Left colon (tissue), 2 donors: ENCODE measurements at places on chromosomes 3 and 15.

DNA sequence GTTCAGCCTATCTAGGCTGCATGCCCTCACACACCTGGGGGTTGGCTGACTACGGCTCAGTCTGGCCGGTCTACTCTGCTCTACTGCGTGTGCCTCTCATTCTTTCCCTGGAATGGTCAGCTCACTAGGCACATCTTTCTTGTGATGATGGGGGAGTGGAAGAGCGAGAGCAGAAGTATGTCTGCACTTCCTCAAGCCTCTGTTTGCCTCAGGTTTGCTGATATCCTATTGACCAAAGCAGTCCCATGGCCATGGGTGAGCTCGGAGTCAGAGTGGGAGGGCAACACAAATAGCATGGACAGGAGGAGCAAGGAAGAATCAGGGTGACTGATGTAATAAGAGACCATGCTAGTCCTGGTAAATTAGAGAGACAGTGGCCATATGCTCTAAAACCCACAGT, 167.9 kb upstream of the PRICKLE2 start:
- no peak for DNase-seq

DNA sequence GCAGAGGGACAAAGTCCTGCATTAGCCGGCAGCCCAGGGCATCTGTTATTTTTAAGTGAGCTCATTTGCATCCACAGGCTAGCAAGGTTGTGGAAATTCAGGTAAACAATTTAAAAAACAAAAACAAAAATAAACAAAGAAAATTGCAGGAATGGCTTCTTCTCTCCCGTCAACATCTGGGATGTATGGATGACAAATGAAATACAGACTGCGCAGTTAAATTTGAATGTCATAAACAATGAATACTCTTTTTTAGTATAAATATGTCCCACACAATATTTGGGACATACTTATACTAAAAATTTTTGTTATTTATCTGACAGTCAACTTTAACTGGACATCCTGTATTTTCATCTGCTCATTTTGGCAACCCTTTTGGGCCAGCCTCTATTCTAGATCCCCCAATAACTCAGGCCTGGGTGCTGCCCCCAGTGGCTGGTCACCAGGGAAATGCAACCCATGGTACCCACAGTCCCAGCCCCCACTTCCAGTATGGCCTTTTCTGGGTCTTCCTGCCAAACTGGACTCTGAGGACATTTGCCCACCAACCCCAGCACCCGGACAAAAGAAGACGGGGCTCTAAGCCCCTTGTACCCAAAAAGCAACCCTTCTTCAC, 12.7 kb downstream of the GRM2 start:
- no peak for DNase-seq

- no peak for DNase-seq
Measured at GRCh38 chr15:98690272-98690950, 42.1 kb downstream of the IGF1R start.

GRCh38 chr3:26997226-26997625, 372.0 kb downstream of the NEK10 start:
- no peak for DNase-seq

DNA sequence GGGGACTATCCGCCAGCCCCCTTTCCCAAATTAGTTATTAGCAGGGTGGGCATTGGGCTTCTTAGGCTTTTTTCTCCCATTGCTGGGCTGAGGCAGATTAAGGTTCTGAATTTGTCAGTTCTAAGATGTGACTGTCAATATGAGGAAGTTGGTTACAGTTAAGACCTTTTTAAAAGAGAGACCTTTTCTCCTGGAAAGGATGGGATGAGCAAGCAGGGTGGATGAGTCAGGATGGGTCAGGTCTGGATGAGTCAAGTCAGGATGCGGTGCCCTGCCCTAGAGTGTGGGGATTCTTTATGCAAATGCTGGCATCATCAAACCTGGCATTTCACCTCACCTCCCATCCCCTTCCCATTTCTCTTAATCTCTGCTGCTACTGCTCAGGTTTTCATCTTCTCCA, 1.9 kb downstream of the AEN start:
- no peak for DNase-seq

GRCh38 chr15:85986741-85987140, 92.9 kb upstream of the AGBL1 start:
- DNase-seq: no peak

- no peak for DNase-seq
Measured at GRCh38 chr3:136270179-136270578, 20.0 kb downstream of the PCCB start.

GRCh38 chr15:31062310-31062847, 39.1 kb downstream of the TRPM1 start:
- DNase-seq: no peak

GRCh38 chr3:171417813-171418212, 42.4 kb downstream of the TNIK start:
- no peak for DNase-seq

GRCh38 chr15:40115670-40116093, 7.0 kb upstream of the BMF start:
- DNase-seq: peak; percentile 68

DNA sequence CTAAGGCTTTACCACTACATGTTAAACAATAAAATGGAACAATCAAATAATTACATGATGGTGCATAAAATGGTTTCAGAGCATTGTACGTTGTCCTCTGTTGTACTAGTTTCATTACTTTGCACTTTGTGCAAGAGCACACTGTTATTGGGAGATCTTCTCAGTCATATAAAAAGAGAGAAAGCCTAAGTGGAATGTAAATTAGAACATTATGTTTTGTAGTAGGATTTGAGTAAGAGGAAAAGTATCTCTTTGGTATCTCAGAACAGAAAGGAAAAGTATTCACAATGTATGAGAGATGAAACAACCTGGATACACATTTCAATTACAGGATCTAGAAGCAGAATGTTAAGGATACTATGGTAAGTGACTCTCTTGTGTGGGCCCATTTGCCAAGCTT, 26.9 kb upstream of the PLSCR2 start:
- no peak for DNase-seq

DNA sequence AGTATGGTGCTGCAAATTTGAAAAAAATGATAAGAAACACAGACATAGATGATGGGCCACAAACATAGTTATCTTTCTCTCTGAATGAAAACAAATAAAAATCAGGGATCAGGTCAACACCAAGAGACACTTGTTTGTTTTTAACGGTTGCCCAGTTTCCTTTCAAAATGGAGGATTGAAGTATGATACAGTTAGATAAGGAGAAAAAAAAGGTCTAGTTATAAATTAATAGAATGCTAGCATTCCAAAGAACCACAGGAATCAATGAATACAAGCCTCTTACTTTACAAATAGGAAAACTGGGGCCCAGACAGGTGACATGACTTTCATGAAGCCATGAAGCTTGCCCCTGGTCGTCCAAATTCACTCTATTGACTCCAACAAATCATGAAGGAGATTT, 305.1 kb downstream of the ZNF621 start:
- no peak for DNase-seq

DNA sequence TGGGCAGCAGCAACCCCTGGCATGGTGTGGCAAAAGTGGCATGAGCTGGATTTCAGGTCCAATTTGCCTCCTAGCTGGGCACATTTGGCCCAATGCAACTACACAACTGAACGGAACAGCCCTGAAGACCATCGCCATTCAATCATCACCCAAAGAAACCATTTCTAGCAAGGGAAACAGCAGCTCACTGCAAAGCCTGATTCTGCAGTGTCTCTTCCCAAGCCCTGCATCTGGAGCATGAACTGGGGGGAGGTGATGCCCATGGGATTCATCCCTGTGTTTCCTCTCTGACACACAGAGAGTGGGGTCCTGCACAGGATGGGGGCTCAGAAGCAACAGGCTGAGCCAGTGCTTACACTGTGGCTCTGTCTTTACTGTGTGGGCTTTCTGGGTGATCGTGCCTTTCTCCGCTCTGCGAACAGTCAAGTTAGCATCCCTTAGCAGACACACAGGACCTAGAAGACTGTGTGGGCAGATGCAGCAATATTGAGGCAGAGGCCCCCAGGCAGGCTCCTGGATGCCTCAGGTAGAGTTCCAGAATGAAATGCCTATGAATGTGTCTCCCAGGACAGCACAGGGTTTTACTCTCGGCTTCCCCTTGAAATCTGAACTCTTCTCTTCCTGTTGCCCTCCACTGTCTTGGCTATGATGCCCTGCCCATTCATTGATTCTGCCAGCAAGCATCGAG, 91.1 kb upstream of the ALDH1A3 start:
- DNase-seq: no peak

- DNase-seq: no peak
Measured at GRCh38 chr3:157268026-157268425, 108.1 kb upstream of the CCNL1 start.

DNA sequence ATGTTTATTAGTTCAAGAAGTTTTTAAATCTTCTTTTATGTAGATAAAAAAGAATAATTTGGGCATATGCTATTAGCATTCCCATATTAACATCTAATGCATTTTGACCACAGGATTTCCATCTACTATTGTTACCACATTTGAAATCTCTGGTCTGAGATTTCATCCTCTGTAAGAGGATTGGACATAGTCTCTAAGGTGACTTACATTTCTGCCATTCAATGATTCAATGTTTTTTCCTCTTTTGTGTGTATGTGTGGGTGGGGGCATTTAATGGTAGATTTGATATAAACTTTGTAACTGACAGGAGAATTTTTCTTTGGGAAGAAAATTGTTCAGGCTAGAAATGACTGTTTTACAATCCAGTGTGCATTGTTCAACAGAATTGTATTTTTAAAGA, 307.3 kb upstream of the RBMS3 start:
- DNase-seq: no peak

DNA sequence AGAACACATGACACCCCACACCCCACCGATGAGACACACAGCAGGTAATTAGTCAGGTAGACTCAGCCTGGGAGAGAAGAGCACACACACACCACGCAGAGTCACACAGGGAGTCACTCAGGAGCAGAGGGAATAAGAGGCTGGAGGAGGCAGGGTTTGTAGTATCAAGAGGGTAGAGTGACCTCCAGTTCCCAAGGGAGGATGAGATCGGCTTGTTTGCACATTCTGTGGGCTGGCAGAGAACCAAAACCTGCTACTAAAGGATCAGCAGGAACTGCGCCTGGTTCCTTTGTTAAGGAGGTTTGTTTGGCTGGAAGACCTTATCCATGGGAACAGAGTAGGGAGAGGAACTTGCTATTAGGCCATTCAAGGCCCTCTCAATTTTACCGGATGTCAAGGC, 281.4 kb upstream of the SLCO3A1 start:
- peak; percentile 11 for DNase-seq

DNA sequence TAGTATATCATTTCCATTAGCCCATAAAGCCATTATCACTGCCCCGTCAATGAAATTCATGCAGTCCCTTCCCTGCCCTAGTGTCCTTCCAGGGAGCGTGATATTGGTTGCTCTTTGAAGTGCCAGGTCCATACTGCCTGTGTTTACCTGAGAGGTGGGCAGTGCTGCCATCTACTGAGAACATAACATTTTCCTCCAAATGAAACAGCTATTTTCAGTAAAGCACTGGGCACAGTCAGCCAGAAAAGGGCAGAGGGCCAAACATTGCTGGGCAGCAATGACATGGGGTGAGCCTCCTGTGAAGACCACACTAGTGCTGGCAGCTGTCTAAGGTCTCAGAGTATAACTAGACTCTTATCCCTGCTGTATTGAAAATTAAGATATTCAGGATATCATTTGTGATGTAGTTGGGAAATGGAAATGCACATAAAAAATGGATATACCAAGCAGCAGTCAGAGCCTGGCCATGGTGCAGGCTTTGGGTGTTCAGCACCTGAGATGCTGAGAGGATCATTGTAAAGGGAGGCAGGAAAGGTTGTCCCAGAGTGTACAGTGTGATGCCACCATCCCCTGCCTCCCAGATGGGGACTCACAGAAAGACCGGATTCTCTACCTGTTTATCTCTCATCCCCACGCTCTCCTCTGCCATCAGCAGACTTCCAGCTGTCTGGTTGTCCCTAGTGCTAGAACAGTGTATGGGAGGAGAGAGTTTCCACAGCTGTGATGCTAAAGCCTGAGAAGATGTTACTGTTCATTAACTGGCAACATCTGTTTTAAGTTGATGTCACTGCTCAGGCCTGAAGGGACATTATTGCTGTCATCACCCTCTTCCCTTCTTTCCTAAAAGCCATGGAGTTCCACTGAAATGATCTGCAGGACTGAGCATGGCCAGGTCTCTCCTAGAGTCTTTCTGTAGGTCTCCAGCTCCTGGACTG, 108.8 kb downstream of the ARNT2 start:
- DNase-seq: no peak

GRCh38 chr3:193021506-193022010, 103.9 kb upstream of the MB21D2 start:
- no peak for DNase-seq

GRCh38 chr15:42483677-42484076, 7.3 kb downstream of the ZNF106 start:
- DNase-seq: no peak

GRCh38 chr3:139248593-139249255, 95.1 kb upstream of the MRPS22 start:
- DNase-seq: no peak

GRCh38 chr15:33016405-33017024, 178.0 kb downstream of the FMN1 start:
- no peak for DNase-seq

- DNase-seq: peak; percentile 42
Measured at GRCh38 chr3:120147072-120147871, 53.0 kb upstream of the GSK3B start.

DNA sequence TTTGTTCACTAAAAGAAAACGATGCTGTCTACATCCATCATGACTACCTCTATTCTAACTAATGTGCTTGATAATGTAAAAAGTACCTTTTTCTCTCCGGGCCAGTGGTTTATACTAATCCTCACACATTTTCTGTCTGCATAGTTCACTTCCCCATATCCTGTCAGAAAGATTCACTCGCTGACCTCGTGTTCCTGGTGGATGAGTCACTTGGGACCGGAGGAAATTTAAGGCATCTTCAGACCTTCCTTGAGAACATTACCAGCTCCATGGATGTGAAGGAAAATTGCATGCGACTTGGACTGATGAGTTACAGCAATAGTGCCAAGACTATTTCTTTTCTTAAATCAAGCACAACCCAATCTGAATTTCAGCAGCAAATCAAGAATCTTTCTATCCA, 33.8 kb downstream of the COL6A5 start:
- DNase-seq: no peak

DNA sequence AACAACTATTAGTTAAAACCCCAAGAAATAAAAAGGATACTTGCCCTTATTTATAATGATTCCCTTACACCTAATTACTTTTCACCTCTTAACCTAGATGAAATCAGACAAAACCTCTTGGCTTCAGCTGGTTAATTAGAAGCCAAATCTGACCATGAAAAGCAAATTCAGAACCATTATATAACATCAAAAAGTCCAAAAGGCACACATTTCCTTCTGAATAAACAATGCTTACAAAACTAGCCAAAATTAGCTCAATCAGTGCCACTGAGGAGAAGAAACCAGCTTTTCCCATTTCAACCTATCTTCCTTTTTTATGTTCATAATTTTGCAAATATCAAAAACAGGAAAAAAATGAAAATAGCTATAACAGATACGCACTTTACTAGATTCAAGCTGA, 3.2 kb downstream of the EHHADH start:
- no peak for DNase-seq

- no peak for DNase-seq
Measured at GRCh38 chr3:12585181-12585580, 28.3 kb downstream of the MKRN2 start.

- no peak for DNase-seq
Measured at GRCh38 chr3:98406034-98406433, 15.6 kb downstream of the OR5K3 start.
